ENCODE measurements at places on chromosomes 3 and 15. TPM values are rescaled to one million over a fixed set of nuclear protein-coding genes. Genes with fewer than 3 reads are reported as not detected.

- DNase-seq = no peak
Measured at GRCh38 chr15:59611276-59612260, at the start of gene GCNT3. TSS of gene GCNT3 (plus strand) at chr15:59611783. CDS start at chr15:59618239, 6,456 bp downstream.

GRCh38 chr3:110343945-110344344 is 727.7 kb upstream of the NECTIN3 start:
- DNase-seq = peak; percentile 50

GRCh38 chr3:65779390-65779789 is 259.3 kb downstream of the MAGI1 start:
- DNase-seq = no peak

DNA sequence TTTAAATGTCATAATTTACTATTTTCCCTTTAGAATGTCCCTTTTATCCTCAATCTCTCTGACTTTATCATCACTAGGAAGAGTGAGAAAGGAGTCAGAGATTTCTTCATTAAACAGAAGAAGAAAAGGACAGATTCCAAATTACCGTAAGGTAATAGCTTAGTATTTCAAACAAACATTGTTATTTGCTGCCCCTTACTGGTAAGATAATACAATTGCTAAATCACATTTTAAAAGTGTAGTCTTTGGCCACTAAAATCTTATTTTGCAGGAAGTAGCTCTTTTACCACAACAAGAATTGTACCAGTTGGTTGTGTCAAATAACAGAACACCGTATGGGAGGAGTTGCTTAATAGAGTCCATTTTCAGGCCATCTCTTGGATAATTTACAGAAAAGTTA is 53.7 kb downstream of the CGGBP1 start:
- peak; percentile 18 for DNase-seq

DNA sequence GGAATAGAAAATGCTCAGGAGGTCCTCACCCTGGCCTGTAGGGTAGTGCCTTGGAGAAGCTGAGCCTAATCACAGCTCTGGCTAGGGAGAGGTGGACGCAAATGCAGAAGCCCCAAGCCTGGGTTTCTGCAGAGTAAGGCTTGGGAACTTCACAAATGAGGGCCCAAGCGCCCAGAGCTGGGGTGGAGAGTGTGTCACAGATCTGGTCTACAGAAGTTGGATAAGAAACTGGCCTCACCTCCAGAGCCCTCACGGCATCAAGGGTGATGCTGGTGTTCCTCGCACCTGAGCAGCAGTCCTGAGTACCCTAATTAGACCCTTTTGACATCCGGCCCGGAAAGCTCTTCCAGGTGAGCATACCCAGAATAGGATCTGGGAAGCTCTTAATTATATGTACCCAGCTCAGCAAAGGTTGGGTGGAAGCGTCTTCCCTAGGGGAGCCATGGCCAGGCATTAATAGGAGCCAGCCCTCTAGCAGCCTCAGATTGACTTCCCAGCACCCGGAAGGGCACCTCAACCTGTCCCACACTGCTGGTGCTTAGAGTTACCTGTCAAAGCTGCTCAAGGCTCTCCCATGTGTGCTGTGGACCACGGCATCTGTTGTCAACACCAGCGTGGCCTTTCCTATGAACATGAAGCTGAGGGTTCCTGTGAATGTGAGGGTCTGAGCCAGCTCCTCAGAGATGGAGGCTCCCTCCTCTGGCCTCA is 31.8 kb downstream of the RBM5 start:
- no peak for DNase-seq

DNA sequence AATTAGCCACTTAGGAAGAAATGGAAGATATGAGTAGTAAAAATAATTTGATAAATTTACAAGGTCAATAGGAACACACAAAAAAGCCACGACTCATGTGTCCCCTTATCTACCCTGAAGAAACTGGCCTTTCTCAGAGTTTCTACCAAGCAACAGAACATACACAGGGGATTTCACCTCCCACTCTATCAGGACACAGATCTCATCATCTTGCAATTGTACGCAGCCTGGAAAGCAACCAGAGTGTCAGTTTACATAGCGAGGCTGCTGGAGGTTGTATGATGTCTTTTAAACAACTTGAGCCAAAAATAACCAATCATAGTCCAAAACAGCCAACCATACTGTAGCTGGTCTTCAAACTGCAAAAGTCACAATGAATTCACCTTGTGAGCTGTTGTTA is 19.7 kb upstream of the LMOD3 start:
- no peak for DNase-seq

- no peak for DNase-seq
Measured at GRCh38 chr3:140699516-140700231, 21.8 kb downstream of the TRIM42 start.

MORC1 gene
- not detected for total RNA-seq

CHRD gene
- 0.63 TPM for total RNA-seq

GRCh38 chr15:98139337-98139736 is 178.8 kb downstream of the ARRDC4 start:
- no peak for DNase-seq

PPP2R3A gene
- 4.5 TPM for total RNA-seq

- DNase-seq = no peak
Measured at GRCh38 chr15:71581398-71581930, 228.9 kb upstream of the NR2E3 start.

- no peak for DNase-seq
Measured at GRCh38 chr3:32782407-32782806, 35.4 kb upstream of the TRIM71 start.

PLSCR2 gene
- 0.13 TPM for total RNA-seq

APOD gene
- 12.9 TPM for total RNA-seq

MAGEL2 gene
- total RNA-seq = not detected

GRCh38 chr15:67832897-67833709 is 6.7 kb downstream of the RNU6-1 start:
- no peak for DNase-seq

GRCh38 chr3:7100136-7100535 is 239.2 kb downstream of the GRM7 start:
- no peak for DNase-seq

DNA sequence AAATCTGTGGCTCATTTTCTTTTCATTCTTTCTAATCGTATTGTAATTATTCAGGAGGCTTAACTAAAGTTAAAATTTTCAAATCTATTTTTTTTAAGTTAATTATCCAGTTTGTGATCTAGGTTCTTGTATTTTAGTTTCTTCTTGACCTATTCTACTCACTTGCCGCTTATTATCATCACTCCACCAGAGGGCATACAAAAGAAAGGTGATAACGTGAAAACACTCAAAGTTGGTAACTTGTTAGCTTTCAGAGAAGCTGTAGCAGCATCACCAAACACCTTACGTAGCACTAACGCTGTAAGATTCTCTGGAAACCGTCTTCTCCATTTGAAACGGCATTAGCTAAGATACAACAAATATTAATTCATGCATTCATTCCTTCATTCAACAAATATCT is 4.8 kb downstream of the GNB4 start:
- DNase-seq = peak; percentile 61

DNA sequence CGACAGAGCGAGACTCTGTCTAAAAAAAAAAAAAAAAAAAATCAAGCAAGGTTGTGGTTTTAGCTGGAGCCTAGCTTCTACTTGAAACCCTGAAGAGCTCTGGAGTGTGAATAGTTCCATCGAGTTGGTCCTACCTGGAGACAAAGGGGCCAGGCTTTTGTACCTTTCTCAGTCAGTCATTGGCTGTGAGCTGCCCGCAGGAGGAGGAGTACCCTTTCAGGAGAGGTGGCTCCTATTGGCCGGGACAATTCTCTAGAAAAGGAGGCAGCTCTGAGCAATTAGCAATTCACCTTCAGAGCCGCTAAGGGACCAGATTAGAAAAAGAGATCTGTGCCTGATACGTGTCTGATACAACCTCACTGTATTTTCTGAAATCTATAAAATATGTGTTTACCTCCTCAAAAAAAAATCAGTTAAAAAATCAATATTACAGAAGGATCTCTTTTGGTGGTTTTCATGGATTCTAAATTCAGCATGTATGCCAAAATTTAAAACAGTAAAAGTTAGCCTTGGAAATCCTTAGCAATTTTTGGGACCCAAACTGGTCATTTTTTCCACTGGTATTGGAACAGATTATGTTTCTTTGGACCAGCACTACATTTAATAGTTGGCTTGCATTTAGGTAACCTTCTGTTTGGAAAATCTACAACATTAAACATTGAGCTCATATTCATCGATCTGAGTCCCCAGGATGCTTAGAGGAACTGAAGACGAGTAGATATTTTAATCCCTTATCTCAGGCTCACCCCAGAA is 29.7 kb upstream of the PDCD6IP start:
- no peak for DNase-seq

P2RY12 gene
- not detected for total RNA-seq

SAMD7 gene
- total RNA-seq = not detected

SLC27A2 gene
- 3.7 TPM for total RNA-seq

CRYGS gene
- total RNA-seq = 0.89 TPM

GRCh38 chr3:5787861-5788488 is 600.5 kb downstream of the EDEM1 start:
- no peak for DNase-seq

- DNase-seq = no peak
Measured at GRCh38 chr15:42984493-42985034, 64.0 kb upstream of the TTBK2 start.

- DNase-seq = no peak
Measured at GRCh38 chr3:184556582-184557347, 4.8 kb upstream of the EPHB3 start.

GOLGA8K gene
- total RNA-seq = 0.39 TPM

DNA sequence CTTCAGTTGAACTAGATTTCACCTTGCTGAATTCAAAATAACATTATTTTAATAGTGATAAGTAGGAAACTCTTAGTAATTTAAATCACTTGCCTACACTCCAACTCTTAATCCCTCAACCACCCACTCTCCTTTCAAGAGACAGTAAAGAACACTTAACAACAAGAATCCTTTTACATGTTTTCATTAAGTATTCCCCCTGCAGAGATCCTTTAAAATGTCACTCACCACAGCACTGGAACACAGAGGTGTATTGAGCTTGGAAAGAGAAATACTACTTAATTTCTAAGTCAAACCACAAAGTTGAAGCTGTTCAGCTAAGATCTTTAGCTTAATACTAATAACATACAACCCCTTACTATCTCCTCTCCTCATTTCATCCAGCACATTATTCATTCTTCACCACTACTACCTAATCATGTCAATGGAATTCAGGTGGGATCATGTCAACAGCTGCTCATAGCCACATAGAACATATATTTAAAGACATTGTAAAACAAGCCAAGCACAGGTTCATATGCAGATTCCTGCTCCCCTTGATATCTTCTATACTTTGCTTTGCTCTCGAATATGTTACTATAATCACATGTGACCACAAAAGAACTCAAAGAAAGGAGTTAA is 40.5 kb downstream of the IMPG2 start:
- DNase-seq = no peak

BOC gene
- not detected for total RNA-seq

- no peak for DNase-seq
Measured at GRCh38 chr3:139687431-139687830, 9.7 kb upstream of the NMNAT3 start.

ZNF385D gene
- total RNA-seq = 4.2 TPM
